Stimulated activated CD8-positive, alpha-beta memory T cell treated with anti-CD3 and anti-CD28 coated beads, Interleukin-2, amount 100 ng/mL, for 1 hour (primary cell): ENCODE measurements at places on chromosomes 11 and 22.

GRCh38 chr11:27701355-27702105 is 1.3 kb upstream of the BDNF start:
- DNase-seq, result no peak

- no peak for DNase-seq
Observed at GRCh38 chr22:47094861-47095330, 332.4 kb downstream of the TBC1D22A start.

DNA sequence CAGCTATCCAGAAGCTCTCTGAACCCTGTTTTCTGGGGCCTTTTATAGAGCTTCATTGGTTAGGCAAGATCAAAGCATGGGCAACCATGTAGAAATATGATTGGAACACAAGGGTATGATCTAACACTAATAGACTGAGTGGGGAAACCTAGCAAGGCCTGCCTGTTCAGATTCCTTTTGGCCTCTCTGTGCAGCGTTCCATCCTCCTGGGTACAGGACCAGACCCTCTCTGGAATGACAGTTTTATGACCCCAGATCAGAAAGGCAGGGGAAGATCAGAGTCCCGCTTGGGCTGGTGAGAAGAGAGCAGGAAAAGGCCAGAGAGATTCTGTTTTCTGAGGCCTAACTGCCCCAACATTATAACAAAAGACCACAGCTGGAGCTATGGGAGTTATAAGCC is 36.7 kb upstream of the VWA5A start:
- no peak for DNase-seq

GRCh38 chr11:37394236-37394870 is 796.3 kb upstream of the RAG2 start:
- DNase-seq, result no peak

DNA sequence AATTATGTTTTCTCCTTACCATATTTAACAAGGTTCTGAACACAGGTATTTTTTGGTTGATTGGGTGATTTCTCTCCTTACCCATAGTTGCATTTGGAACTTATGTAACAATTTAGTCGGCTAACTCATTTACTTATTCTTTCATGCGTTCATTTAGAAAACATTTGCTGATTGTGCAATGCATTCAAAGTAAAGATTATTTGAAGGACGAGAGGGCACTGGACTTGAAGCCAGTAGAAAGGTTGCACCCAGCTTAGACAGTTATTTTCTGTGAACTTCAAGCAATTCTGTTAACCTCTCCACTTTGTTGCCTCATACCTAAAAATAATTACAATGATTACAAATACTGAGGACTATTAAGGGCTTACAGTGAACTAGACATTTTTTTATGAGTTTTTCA is 769.6 kb downstream of the LRRC4C start:
- no peak for DNase-seq

GRCh38 chr11:131064373-131064991 is 148.2 kb upstream of the SNX19 start:
- no peak for DNase-seq

DNA sequence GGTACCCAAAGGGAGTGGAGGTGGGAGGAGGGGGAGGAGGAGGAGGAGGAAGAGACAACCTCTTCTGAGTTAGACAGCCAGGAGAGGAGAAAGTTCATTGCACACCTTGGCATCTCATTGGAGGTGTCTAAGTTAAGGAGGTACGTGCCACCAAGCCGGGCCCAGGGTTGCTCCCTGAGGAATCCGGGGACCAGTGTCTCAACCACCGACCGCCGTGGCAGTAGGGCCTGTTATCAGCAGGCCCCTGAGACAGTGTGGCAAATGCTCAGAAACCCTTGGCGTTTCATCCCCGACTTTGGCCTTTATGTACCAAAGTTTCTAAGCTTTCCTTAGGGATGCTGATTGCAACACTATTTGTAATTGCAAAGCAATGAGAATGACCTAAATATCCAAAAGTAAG is 95.0 kb upstream of the NNMT start:
- no peak for DNase-seq

- no peak for DNase-seq
Observed at GRCh38 chr11:44854086-44854485, 96.6 kb downstream of the TP53I11 start.

- DNase-seq, result no peak
Observed at GRCh38 chr22:22798716-22799115, 88.9 kb upstream of the IGLL5 start.

- no peak for DNase-seq
Observed at GRCh38 chr11:130510407-130511006, 62.1 kb downstream of the ADAMTS15 start.

- no peak for DNase-seq
Observed at GRCh38 chr22:27745154-27745553, 56.4 kb downstream of the MN1 start.

GRCh38 chr22:23523713-23524112 is 56.4 kb downstream of the IGLL1 start:
- DNase-seq, result no peak
